Stimulated activated CD8-positive, alpha-beta memory T cell treated with anti-CD3 and anti-CD28 coated beads, Interleukin-12 subunit alpha, Interleukin-12 subunit beta, amount 100 ng/mL, for 4 hours (primary cell): ENCODE measurements at places on chromosomes 11 and 22.

- no peak for DNase-seq
These were observed 52.3 kb upstream of the YWHAH start for GRCh38 chr22:31892080-31892433.

DNA sequence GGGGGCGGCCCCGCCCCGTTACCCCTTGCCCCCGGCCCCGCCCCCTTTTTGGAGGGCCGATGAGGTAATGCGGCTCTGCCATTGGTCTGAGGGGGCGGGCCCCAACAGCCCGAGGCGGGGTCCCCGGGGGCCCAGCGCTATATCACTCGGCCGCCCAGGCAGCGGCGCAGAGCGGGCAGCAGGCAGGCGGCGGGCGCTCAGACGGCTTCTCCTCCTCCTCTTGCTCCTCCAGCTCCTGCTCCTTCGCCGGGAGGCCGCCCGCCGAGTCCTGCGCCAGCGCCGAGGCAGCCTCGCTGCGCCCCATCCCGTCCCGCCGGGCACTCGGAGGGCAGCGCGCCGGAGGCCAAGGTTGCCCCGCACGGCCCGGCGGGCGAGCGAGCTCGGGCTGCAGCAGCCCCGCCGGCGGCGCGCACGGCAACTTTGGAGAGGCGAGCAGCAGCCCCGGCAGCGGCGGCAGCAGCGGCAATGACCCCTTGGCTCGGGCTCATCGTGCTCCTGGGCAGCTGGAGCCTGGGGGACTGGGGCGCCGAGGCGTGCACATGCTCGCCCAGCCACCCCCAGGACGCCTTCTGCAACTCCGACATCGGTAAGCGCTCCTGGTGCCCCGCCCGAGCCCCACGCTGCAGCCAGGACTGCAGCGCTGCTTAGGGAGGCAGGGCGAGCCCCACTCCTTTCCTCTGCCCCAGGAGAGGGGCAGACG is at the start of gene TIMP3:
TIMP3 (plus strand) TSS at position 169 of the 700 bp plus-strand sequence; CDS start at position 466, 297 bp downstream.
- no peak for DNase-seq

DNA sequence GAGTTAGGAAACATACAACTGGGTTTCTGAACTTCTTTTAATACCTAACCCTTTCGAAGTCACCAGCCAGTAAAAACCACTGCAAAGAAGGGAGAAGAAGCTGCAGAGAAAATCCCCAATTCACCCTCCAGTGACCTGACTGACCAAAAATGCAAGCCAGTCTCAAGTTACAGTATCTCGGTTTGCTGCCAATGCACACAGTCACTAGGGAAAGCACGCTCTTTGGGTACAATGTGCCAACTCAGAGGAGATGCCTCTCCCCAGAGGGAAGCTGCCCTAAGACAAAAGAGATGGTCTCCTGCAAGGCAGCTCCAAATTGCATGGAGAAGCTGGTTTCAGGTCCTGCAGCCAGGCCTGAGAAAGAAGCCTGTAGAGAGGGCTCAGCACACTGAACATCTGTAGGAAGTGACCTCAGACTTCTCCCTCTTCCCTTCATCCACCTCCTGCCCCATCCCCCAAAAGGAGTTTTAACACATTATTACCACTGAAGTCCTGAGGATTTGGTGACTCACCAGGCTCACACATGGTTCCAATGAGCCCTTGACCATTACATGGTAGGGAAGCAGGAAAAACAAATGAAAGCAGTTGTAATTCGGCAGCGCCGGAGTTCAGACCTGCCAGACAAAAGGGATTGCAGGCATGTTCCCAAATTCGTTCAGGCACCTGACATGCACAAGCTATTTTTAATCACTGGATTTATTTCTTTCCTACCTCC is 90.1 kb downstream of the ETS1 start:
- DNase-seq: no peak

GRCh38 chr11:110507328-110507727 is 77.6 kb downstream of the FDX1 start:
- DNase-seq: no peak

DNA sequence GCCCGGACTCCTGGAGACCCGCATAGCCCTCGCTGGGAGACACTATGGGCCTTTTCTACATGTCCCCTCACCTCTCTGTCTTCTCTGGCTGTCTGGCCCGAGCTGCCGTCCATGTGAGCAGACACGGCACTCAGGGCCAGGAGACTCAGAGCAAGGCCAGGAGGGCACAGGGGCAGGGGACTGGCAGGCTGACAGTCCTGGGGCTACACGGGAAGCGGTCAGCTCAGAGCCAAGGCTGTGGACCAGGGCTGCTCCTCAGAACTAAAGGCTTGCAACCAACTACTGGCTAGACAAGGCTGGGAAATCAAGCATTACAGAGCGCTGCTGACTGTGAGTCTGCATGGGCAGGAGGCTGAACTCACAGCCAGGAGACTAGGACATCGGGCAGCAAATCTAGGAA is 56.1 kb upstream of the CDON start:
- no peak for DNase-seq

DNA sequence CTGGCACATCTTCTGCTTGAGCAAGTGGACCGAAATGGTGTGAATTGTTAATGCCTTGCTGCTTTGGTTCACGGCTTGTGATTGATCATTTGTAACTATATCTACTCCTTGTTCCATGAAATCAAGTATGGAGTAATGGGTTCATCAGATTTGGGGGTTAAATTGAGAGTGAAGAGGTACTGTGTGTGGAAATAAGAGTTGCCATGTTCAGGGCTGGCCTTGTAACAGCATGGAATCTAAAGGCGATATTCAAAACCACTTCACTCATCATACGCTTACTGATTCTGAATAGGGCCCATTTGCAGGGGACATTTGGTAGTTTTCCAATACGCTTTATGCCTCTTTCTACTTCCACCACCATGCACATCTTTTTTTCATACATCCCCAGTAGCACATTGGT is 122.2 kb downstream of the DCDC1 start:
- DNase-seq: no peak

DNA sequence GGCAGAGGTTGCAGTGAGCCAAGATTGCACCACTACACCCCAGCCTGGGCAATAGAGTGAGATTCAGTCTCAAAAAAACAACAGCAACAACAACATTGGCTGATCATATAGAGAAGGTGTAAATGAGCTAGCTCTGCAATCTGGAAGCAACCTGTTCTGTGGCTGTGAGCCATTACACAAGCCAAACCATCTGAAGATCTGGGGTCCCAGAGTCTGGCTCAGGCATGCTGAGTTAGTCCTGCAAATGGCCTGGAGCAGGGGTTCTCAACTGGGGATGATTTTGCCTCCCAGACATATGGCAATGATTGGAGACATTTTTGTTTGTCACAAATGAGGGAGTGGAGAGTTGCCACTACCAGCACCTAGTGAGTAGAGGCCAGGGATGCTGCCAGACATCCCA is 42.3 kb upstream of the RAB1B start:
- DNase-seq: no peak
